NCI-H187 (cell line): ENCODE measurements at places on chromosomes 4 and X.

DNA sequence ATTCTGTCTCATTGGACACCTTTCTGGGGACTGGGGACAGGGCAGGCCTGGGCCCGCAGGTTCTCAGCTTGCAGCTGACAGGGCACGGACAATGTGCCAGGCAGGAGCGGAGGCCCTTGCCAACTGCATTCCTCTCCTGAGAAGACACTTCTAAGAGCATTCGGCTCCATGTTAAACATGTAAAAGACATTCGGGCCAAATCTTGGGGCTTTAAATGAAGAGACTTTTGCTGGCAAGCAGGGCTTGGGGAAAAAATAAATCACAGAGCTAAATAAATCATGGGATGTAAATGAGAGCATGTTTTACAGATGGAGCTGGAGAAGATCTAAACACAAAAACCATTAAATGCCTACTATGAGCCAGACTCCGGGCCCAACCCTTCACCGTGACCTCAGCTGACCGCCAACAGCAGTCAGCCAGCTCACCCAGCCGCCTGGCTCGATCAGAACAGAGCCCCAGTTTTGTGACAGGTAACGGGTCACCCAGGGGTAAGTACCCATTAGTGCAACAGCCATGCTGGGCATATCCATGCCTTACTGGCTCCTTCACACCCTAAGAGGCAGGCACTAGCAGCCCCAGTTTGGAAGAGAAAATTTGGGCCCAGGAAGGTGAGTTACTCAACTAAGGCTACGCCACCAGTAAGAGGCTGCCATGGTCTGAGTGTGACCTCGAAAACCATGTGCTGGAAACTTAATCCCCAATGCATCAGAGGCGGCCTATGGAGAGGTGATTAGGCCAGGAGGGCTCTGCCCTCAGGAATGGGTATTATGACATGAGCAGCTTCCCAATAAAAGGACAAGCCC is 14.7 kb downstream of the WDR1 start:
- no peak for DNase-seq

DNA sequence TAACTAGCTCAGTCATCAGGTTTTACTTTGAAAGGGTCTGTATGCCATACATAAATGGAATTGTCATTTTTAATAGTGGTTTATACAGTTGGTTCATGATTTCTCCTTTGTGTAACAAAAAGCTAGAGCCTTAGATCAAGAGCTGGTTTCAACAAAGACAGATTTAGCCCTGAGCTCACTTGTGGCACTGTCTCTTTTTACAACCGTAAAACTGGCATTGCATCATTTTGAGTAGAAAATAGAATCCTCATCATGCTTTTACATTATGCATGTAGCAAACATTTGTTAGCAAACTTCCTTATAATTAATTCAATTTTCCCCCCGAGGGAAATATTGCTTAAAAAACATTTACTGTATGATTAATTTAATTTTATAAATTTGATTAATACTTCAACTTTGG is 1871.5 kb downstream of the ARAP2 start:
- DNase-seq = no peak

DNA sequence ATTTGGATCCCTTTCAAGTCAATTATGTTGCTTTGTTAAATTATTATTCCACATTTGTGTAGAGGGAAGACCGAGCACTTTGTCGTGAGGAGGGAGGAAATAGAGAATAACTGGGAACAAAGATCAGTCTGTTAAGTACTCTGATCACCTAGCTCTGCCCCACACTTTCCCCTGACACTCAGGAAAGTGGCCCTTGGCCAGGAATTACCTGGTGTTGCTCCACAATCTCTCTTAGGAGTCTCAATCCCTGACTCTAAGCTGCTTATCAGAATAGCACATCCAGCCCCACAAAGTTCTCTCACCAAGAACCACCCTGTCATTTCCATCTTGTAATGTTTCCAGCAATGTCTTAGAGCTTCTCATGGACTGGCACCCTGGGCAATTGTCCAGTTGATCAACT is 83.8 kb upstream of the BMPR1B start:
- DNase-seq = no peak

GRCh38 chrX:114181195-114181594 is 402.7 kb upstream of the HTR2C start:
- no peak for DNase-seq

DNA sequence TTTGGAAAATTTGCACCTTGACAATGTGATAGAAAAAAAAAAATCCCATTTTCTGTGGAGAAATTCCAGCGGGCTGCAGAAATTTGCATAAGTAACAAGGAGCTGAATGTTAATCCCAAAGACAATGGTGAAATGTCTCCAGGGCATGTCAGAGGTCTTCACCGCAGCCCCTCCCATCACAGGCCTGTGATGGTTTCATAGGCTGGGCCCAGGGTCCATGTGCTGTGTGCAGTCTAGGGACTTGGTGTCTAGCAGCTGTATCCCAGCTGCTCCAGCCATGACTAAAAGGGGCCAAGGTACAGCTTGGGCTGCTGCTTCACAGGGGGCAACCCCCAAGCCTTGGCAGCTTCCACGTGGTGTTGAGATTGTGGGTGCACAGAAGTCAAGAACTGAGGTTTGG is 85.2 kb downstream of the ADGRA3 start:
- no peak for DNase-seq

GRCh38 chr4:8542776-8543525 is 37.2 kb upstream of the GPR78 start:
- DNase-seq = no peak

DNA sequence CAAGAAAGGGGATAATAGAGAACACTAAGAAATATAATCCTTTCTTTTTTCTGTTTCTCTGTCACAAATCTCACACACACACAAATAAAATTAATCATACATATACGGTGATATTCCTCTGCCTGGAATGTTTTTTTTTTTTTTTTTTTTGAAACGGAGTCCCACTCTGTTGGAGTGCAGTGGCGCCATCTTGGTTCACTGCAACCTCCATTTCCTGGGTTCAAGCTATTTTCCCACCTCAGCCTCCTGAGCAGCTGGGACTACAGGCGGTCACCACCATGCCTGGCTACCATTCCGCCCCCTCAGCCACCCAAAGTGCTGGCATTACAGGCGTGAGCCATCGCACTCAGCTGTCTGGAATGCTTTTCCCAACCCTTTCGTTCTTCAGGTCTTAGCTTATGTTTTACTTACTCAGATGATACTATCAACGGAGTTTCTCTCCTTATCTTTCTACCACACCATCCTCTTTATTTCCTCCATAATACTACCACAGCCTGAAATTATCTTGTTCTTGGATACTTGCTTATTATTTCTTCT is 69.3 kb downstream of the ANKRD17 start:
- DNase-seq = no peak

- no peak for DNase-seq
Measured at GRCh38 chrX:2875798-2876399, 47.2 kb downstream of the GYG2 start.

GRCh38 chrX:39766085-39766726 is 331.6 kb downstream of the BCOR start:
- no peak for DNase-seq

GRCh38 chrX:149631234-149632165 is at the start of gene TMEM185A:
Gene TMEM185A (minus strand): TSS chrX:149631792. CDS start chrX:149631580, 212 bp downstream.
- peak; percentile 29 for DNase-seq

DNA sequence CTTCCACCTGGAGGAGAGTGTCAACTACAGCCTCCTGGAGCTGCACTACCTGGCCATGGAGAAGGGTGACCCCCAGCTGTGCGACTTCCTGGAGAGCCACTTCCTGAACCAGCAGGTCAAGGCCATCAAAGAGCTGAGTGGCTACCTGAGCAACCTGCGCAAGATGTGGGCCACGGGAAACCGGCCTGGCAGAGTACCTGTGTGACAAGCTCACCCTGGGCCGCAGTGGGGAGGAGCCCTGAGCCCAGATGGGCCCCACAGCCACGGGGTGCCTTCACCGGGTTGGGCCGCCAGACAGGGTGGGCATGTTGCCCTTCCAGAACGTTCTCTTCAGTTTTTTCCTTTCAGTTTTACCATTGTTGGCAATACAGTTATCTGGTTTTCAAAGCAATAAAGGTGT is 15.2 kb upstream of the FAM47A start:
- no peak for DNase-seq

DNA sequence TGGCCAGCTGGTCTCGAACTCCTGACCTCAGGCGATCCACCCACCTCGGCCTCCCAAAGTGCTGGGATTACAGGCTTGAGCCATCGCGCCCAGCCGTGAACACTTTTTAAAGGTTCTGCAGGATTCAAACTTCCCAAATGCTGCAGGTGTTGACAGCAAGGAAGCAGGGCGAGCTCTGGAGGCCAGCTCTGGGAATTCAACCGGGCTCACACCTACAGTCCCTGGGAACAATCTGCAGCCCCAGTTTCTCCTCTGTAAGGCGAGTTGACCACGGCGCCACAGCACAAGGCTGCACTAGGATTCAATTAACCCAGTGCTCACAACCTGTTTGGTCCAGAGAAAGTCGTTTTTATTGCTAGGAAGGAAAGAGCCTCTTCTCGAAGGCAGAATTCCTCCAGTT is 1.6 kb downstream of the MTNR1A start:
- no peak for DNase-seq

- DNase-seq = no peak
Measured at GRCh38 chr4:43136752-43137151, 244.2 kb downstream of the GRXCR1 start.

GRCh38 chr4:144411119-144411518 is 234.8 kb upstream of the HHIP start:
- no peak for DNase-seq

GRCh38 chrX:2650865-2651264 is 40.2 kb upstream of the CD99 start:
- DNase-seq = no peak

- no peak for DNase-seq
Measured at GRCh38 chr4:151801547-151802516, 41.0 kb upstream of the GATB start.

- DNase-seq = no peak
Measured at GRCh38 chrX:56248492-56248891, 16.3 kb downstream of the KLF8 start.

GRCh38 chr4:128793859-128794672 is 15.4 kb upstream of the JADE1 start:
- no peak for DNase-seq

DNA sequence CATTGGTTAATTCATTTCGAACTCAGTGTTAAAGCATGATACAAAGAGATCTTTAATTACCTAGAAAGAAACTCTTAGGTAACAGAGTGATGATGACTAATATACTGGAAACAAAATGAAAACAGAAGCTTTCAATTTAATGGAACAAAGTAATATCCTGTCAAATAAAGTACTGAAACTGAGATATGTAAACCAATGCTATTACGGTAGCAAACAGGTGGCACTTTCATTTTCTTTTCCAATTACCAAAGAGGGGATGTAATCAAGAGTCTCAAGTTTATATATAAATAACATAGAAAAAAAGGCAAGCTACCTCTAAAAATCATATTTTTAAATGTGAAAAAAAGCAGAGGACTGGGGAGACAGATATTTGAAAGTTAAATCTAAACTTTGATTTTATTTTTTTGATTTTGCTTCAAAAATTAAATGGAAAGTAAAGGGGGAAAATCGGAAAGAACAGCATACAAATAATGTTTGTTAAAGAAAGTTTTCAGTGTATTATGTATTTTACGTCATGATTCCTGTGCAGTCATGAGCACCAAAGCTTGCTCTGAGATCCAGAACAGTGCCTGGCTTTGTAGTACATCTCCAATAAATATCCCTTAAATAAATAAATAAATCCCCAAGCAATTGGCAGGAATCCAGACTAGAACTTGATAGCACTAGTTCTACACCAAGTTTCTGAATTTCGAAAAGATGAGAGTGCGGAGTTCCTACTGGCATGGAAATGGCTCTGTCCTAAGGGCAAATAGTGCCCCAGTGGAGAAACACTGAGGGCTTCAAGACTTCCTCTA is 25.0 kb upstream of the RAPGEF2 start:
- DNase-seq = no peak

GRCh38 chr4:123055943-123056342 is 133.5 kb upstream of the NUDT6 start:
- no peak for DNase-seq

- no peak for DNase-seq
Measured at GRCh38 chrX:148960060-148960459, 459.6 kb downstream of the AFF2 start.

GRCh38 chrX:44239036-44239435 is 104.4 kb downstream of the EFHC2 start:
- no peak for DNase-seq

- no peak for DNase-seq
Measured at GRCh38 chr4:45438047-45438446, 685.8 kb downstream of the GABRG1 start.

DNA sequence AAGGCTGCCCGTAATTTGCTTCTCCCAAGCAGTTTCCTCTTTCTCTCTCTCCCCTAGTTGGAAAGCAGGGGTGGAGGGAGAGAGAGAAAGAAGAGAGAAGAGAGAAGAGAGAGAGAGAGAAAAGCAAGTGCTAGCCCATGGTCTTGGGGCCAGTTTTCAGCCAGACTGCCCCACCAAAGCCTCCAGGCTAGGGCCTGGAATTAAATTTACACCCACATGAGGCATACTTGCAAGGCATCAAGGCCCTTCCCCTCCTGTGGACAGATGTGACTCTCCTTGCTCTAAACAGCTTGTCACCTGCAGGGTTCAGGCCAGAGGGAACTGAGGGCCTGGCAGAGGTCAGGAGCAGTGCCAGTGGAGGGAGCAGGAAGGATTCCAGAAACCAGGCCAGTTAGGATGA is 1.7 kb upstream of the CXCR3 start:
- no peak for DNase-seq

DNA sequence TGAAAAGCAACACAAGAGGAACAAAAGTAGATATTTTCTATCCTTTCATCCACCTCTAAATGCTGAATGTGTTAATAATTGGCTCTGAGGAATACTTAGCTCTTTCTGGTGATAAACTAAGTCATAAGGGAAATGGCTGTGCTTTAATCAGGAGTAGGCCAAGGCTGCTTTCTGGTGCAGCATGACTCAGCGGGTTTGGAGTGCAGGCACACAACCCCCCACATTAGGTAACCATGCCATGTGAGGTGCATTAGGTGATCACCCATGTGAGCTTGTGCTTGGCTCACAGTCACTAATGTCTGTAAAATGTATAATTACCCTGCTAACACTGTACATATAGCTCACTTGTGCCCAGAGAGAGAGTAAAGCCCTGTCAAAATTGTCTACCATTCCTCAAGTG is 57.2 kb downstream of the USP38 start:
- DNase-seq = no peak
